Right lobe of liver (tissue), 6 donors: ENCODE measurements at places on chromosomes 16 and 17.

DNA sequence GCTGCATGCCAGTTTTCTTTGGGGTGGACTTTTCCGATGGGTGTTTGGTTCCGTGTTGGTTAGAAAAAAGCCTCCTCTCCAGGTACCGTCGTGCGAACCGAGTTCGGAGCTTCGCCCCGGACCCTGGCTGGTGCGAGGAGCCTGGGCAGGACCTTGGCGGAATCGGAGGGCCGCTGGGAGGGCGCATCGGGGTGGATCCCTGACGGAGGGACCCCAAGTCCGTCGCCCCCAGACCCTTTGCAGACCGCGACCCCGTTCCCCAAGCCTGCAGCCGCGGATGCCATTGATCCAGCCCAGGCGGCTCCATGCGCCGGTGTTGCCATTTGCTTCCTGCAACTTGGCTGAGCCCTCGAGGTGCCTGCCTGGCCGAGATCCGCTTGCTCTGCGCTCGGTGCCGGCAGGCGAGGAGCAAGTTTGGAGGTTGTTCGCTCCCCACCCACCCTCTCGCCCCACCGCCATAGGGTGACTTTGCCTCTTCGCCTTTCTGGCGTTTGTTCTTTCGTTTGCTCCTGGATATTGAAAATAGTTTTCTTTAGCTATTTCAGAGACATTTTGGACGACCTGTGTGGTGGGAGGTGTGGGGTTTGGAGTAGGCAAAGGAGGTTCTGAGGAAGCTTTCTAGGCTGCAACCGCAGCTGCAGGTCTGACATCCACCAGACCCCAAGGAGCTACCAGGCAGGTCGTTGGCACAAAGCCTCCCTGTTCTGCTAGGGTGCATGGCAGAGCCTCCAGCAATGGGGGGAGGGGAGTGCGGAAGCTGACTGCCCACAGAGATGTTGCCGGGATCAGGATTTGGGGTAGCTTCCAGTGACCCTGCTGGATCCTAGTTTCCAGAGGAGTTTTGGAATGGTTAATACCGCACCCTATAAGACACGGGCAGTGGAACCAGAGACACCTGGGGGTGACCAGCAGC, 58.2 kb downstream of the RAP1GAP2 start:
- DNase-seq: peak; percentile 32

DNA sequence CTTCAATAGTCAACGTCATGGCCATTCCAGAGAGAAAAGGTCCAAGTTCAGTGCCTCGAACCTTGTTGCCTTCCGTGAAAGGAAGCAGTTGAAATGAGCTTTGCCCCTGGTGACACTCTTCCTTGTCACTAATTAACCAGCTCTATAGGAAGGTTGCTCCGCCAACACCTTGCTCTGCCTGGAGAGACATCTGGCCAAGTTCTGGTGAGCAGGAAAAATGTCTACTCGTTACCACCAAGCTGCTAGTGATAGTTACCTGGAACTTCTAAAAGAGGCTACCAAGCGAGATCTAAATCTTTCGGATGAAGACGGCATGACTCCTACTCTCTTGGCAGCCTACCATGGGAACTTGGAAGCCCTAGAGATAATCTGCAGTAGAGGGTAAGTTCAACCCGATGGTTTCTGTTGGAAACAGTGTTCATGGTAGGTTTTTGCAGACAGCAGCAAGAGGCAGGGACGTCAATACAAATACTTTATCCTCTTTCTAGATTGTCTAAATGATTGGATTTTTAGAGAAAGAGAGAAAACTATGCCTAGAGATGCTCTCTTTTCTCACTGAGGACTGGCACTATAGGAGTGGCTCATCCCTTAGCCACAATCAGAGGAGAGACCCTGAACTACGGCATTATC, at the start of gene ANKS4B:
Gene ANKS4B, plus strand, starts transcription at position 179 of the 630 bp plus-strand sequence. Its CDS starts 39 bp downstream, at position 218.
- peak; percentile 81 for DNase-seq

- no peak for DNase-seq
These were observed 195.5 kb downstream of the FTO start for GRCh38 chr16:53899431-53899830.

DNA sequence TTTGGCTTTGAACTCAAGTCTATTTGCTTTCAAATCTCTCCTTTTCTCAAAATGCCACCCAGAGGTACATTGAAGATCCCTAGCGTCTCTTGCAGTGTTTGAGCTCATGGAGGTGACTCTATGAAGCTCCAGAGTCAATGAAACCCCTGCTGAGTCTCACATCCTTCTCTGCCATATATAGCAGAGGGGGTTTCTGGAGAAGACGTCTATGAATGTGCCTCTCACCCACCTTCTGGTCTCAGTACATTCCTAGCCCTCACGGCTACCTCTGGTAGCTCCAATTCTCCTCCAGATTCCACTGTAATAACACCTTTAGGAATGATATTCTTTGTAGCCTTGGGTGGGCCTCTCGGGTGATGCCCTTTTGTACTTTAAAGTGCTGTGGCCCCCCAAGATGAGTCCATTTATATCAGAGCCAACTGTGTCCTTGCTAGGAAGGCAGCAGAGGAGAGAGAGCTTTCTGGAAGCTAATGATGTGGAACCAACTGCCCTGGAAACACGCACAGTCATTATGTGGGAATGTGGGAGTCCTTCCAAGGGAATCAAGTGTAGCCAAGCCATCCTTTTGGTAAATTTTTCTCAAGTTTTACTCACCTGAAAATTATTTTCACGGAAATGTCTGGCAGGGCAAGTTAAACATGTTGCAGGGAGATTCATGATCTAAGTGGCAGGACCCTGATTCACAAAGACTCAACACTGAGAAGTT, 123.4 kb downstream of the ASIC2 start:
- no peak for DNase-seq

GRCh38 chr17:47996201-47996600, 25.3 kb downstream of the CDK5RAP3 start:
- DNase-seq: no peak

- no peak for DNase-seq
These were observed 27.7 kb upstream of the CACNG5 start for GRCh38 chr17:66807182-66807581.

GRCh38 chr17:47810200-47810821, 11.3 kb downstream of the OSBPL7 start:
- no peak for DNase-seq

GRCh38 chr16:46649588-46650253, 28.5 kb upstream of the SHCBP1 start:
- no peak for DNase-seq
